ENCODE measurements at places on chromosomes 2 and 18.

DNA sequence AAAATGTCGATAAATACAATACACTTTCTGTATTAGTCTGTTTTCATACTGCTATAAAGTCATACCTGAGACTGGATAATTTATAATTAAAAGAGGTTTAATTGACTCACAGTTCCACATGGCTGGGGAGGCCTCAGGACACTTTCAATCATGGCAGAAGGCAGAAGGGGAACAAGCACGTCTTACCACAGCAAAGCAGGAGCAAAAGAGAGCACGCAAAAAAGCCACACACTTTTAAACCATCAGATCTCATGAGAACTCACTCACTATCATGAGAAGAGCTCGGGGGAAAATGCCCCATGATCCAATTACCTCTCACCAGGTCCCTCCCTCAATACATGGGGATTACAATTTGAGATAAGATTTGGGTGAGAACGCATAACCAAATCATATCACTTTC lies 256.7 kb downstream of the ANAPC1 start:
- DNase-seq = no peak

GRCh38 chr18:77068321-77069312 lies 64.0 kb downstream of the MBP start:
- DNase-seq = no peak

GRCh38 chr2:218317303-218317630 lies 25.0 kb upstream of the TMBIM1 start:
- no peak for DNase-seq

DNA sequence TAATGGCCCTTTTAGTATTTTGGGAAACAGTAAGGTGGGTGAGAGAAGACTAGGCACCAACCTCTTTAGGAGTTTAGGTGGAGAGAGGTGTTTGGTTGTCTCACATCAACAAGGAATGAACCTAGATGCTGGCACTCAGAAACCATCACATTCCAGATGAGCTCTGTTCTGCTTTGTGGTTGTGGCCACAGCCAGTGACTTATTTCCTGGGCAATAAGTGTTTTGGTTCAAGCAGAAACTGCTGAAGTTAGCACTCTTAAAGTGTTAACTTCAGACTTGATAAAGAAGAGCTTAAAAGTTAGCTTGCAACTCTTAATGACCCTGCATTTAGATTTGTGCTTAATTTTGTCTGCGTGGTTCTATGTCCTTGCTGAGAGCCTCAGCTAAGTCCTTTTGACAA lies 929.2 kb downstream of the SLC4A3 start:
- no peak for DNase-seq

GRCh38 chr18:29184654-29185053 lies 1007.7 kb upstream of the CDH2 start:
- DNase-seq = no peak

- no peak for DNase-seq
These were observed 360.3 kb downstream of the LRP1B start for GRCh38 chr2:141770530-141770929.

GRCh38 chr2:184921676-184922075 lies 323.3 kb downstream of the ZNF804A start:
- DNase-seq = no peak

GRCh38 chr2:221195829-221196228 lies 376.3 kb downstream of the EPHA4 start:
- DNase-seq = no peak
